Hindlimb muscle (tissue), 1 donor: ENCODE measurements at places on chromosomes 5 and 9. TPM values are rescaled to one million over a fixed set of nuclear protein-coding genes. Genes with fewer than 3 reads are reported as not detected.

DNA sequence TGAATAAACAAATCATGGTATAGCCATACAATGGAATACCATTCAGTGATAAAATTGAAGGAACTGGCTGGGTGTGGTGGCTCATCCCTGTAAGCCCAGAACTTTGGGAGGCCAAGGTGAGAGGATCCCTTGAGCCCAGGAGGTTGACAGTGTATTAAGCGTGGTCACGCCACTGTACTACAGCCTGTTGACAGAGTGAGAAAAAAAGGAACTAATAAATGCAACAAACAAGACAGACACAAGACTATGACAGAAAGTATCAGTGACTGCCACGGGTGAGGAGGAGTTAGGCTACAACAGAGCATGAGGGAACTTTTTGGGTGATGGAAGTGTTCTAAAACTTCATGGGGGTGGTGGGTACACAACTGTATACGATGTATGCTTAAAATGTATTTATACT lies 2.2 kb downstream of the FNIP1 start:
- DNase-seq: no peak

DNA sequence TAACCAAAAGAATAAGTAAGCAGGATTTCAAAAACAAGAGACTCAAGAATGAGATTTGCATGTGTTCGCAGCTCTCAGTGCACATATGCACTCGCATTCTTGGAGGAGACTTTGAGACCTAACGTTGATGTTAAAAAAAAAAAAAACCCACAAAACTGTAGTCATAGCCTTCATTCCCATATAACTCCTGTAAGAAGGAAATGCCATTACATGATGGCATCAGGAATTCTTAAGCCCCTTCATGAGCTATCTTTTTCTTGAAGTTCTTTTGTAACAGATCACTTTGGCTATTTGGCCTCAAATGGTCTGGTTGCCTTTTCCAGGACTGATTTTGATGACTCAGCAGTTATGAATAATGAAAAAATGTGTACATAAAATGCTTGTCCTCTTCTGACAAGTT lies 113.8 kb downstream of the ALDH1A1 start:
- DNase-seq: no peak

DNA sequence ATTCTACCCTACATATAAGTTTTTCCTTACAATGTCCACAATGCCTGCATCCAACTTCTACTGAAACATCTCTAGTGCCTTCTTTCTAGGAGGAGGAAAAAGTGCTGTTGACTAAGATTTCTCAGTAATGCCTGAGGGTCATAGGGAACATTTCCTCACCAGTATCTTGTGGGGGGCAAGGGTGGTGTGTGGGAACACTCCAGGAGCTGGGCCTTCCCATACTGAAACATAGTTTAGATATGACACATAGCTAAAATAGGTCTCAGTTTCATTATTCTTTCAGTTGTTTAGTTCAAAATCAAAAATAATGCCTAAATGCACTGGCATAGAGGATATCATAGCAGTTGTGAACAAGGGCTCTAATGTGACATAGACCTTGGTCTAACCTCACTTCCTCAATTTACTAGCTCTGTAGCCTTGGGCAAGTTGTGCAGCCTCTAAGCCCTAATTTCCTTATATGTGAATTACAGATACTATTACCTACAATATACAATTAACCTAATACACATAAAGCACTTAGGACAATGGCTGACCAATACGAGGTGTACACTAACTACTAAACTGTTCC lies 66.1 kb downstream of the HAPLN1 start:
- DNase-seq: no peak

The CDC14B gene
- 14.3 TPM for polyA plus RNA-seq

The LCN1 gene
- not detected for polyA plus RNA-seq

The ZNF618 gene
- polyA plus RNA-seq: 15.1 TPM
